ENCODE measurements at places on chromosomes 16 and 17.

- DNase-seq: no peak
These were observed 228.3 kb upstream of the WSCD1 start for GRCh38 chr17:5841862-5842261.

- no peak for DNase-seq
These were observed 27.3 kb downstream of the SDK2 start for GRCh38 chr17:73616873-73617404.

DNA sequence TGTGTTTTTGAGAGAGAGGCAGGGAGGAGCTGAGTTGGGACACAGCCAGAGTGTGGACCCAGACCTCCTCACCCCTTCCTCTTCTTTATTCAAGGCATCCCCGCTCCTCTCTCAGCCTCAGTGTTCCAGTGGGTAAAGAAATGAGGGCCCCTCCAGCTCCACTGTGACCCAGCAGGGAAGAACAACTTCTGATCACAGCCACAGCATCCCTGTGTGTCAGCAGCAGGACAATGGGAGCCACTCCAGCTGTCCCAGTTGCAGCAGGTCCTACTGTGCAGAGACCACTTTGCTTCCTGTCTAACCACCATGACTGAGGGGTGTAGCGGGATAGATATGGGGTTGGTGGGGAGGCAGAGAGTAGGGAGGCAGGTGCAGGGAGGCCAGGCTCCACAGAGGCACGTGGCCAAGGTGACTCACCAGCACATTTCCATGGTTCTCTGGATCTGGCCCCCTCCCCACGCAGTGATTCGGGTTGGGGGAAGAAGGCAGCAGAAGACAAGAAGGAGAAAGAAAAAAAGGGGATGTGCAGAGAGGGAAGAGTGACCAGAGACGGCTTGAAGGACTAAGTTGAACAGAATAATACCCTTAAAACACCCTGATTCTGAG is 24.5 kb downstream of the PIK3R5 start:
- no peak for DNase-seq

- DNase-seq: no peak
These were observed 82.1 kb downstream of the KSR1 start for GRCh38 chr17:27538156-27538955.

DNA sequence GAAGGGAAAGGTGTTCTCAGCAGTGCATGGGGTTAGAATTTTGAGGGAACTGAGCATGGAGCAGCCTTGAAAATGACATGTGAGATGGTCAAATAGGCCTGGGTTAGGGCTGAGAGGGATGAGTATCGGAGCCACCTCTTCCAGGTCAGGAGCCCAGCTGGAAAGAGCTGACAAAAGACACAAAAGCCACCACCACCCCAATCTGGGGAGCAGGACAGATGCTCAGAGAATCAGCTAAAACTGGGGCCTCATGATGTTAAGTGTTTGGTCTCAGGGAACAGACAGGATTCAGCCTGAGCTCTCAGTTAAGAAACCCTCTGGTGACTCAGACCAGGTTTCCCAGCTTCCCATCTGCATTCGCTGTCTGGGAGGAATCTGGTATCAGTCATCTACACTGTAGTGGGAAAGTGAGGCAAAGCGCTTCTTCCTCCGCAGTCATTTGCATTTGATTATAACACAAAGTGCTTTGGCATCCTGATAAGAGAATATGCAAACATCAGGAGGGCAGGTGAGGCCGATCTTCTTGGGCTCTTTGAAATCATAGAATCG is 2.6 kb downstream of the WNT9B start:
- DNase-seq: no peak

- no peak for DNase-seq
These were observed 147.8 kb downstream of the CEP112 start for GRCh38 chr17:66044083-66044482.

- DNase-seq: no peak
These were observed 5.2 kb downstream of the EPN2 start for GRCh38 chr17:19242323-19242722.

- peak; percentile 99 for DNase-seq
These were observed 4.7 kb upstream of the LCMT1 start for GRCh38 chr16:25106567-25107465.

- DNase-seq: no peak
These were observed 20.1 kb downstream of the CHMP1A start for GRCh38 chr16:89637379-89637778.

- DNase-seq: no peak
These were observed 577.0 kb upstream of the CDH11 start for GRCh38 chr16:65698791-65699321.

DNA sequence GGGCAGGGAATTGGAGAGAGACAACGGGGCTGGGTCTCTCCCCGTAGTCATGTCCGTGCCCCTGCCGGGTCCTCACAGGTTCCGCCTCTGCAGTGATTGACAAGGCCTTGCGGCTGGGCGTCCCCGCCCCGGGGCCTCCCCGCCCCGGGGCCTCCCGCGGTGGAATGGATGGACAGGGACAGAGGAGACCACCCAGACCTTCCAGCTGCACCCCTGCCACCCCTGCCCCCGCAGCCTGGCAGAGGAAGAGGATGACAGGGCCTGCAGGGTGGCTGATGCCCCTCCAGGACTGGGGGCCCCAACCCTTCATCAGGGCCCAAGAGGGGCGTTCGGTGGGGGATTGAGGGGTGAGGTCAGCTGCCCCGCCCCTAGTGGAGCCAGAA is 216.4 kb upstream of the CIBAR2 start:
- no peak for DNase-seq

- DNase-seq: no peak
These were observed 17.7 kb upstream of the VPS4A start for GRCh38 chr16:69293401-69293800.

GRCh38 chr17:76051561-76051960 is 20.8 kb downstream of the SRP68 start:
- DNase-seq: no peak

- DNase-seq: no peak
These were observed 8.9 kb downstream of the C16orf86 start for GRCh38 chr16:67675579-67675935.

- no peak for DNase-seq
These were observed 43.0 kb upstream of the RHBDL3 start for GRCh38 chr17:32222621-32223020.

DNA sequence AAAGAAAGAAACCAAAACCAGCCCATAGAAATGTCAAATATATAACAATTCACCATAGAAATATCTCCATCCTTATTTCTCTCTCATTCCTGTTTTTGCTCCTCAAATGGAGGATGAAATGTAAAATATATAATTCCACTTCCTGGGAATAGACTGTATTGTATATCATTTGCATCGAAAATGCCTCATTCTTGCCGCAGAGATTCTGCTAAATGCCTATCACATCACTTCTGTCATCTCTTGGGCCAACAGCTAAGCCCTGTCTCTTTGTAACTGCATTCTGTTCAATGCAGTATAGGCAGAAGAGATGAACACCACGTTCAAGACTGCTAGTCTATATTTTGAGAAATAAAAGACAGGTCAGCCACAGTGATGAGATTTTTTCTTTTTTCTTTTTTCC is 956.3 kb upstream of the SOX9 start:
- no peak for DNase-seq

- peak; percentile 60 for DNase-seq
These were observed 5.0 kb downstream of the SLC5A2 start for GRCh38 chr16:31487720-31488467.

GRCh38 chr17:73802314-73802713 is 158.1 kb upstream of the SDK2 start:
- DNase-seq: no peak

DNA sequence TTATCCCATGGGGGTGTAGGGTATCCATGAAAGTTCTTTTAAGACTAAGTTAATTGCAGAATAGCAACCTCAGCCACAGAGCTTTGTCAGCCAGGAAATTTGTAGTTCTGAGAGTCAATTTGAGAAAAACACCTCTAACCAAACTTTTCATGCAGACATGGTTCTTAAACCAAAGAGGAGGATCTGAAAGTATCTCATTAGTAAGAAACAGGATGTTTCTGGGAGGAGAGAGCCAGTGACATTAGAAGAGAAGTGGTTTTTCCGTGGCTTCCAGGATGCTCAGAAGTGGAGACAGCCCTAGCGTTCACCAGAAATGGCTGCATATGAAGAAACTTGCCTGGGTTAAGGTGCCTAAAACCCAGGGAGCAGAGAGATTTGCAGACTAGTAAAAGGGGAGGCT is 7.9 kb downstream of the GNAO1 start:
- no peak for DNase-seq

GRCh38 chr17:55350825-55351205 is 70.8 kb downstream of the MMD start:
- no peak for DNase-seq

- peak; percentile 55 for DNase-seq
These were observed 989 bp upstream of the DUSP14 start for GRCh38 chr17:37488607-37489196.

- DNase-seq: peak; percentile 86
These were observed 46.7 kb downstream of the WNT3 start for GRCh38 chr17:46771561-46772474.

DNA sequence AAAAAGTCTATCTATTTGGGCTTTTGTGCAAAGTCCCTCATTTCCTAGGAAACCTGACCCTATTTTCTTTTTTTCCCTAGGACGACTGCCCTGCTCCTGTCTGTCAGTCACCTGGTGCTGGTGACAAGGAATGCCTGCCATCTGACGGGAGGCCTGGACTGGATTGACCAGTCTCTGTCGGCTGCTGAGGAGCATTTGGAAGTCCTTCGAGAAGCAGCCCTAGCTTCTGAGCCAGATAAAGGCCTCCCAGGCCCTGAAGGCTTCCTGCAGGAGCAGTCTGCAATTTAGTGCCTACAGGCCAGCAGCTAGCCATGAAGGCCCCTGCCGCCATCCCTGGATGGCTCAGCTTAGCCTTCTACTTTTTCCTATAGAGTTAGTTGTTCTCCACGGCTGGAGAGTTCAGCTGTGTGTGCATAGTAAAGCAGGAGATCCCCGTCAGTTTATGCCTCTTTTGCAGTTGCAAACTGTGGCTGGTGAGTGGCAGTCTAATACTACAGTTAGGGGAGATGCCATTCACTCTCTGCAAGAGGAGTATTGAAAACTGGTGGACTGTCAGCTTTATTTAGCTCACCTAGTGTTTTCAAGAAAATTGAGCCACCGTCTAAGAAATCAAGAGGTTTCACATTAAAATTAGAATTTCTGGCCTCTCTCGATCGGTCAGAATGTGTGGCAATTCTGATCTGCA is 12.9 kb downstream of the TMEM98 start:
- DNase-seq: no peak

DNA sequence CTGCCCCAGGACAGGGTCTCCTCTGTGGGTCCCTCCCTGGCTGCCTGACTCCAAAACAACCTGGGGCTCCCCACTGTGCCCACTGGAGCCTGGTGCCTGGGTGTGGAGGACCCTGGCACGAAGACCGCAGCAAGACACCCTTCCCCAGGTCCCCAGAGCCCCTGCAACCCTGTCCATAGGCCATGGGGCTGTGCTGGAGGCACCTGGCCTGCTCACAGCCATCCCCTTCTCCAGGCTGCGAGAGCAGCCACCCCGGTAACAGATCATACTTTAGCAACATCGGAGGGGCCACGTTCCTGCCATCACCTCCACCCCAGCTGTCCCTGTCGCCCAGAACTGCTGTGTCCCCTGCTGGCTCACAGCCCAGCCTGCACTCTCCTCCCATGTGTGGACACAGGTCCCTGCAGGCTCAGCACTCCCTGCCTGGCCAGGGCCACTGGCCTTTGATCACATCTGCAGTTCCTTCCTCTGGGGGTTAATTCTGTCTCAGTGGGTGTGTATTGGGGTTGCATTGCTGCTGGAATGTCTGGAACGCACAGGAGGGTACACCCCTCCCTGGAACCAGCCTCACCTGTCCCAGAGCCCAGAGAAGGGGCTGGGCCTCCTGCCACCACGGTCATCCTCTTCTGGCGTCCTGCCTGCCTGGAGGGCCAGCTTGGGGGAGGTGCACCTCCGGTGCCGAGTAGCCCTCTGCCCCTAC is 12.2 kb downstream of the PPL start:
- DNase-seq: peak; percentile 93

- no peak for DNase-seq
These were observed 45.9 kb downstream of the ABAT start for GRCh38 chr16:8720080-8720966.

DNA sequence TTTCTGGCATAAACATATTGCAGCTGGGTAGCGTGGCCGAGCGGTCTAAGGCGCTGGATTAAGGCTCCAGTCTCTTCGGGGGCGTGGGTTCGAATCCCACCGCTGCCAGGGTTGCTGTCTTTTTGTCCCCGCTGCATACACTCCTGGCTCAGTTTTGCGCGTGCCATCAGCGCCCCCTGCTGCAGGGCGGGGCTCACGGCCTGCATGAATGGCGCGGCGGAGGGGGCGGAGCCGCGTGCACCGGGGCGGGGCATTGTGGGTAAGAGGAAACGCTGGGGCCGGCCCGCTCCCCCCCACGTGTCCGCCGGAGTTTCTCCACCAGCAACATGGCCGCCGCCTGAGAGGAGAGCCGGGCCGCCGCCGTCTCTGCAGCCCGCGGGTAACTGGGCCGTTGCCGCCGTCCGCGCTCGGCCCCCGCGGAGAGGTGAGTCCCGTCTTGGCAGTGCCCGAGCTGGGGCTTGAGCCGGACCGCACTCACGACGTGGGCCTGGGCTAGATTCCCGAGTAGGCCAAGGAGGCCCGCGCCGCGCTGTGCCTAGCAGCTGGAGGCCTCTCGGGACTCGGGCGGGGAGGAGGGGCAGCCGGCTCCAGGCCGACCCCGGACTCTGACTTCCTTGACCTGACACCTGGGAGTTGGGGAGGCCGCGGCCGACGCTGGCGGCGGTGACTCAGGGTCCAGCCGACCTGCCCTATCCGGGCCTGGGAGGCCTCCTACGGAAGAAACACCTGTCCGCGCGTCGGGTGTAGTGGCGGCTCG is at the start of gene POLR3E:
TSS of gene POLR3E (plus strand) at position 296 of the 757 bp plus-strand sequence. CDS start 5,560 bp downstream, outside the sequence.
- DNase-seq: peak; percentile 100

DNA sequence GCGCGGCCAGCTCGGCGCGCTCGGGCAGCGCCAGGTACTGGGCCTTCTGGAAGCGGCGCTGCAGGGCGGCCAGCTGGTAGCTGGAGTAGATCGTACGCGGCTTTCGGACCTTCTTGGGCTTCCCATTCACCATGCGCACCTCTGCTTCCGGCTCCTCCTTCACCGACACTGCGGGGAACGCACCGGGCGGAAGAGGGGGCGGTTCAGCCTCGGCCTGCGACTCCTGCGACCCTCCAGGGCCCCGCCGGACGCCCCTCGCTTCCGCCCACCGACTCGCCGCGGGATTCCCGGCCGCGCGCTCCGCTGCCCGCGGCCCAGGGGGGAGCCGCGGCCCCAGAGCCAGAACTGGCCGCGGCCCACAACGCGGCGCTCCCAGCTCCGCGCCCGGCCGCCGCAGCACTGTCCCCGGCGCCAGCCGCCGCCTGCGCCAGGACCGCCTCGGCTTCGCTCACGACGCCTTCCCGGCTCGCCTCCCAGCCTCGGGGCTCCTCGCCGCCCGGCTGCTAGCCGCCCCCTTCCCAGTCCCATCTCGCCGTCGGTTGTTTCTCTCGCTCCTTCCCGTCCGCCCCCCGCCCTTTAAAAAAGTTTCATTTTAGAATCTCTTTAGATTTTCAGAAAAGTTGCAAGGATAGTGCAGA is 1.5 kb downstream of the DLX3 start:
- no peak for DNase-seq

GRCh38 chr16:85350973-85351372 is 238.7 kb upstream of the CIBAR2 start:
- DNase-seq: peak; percentile 94

DNA sequence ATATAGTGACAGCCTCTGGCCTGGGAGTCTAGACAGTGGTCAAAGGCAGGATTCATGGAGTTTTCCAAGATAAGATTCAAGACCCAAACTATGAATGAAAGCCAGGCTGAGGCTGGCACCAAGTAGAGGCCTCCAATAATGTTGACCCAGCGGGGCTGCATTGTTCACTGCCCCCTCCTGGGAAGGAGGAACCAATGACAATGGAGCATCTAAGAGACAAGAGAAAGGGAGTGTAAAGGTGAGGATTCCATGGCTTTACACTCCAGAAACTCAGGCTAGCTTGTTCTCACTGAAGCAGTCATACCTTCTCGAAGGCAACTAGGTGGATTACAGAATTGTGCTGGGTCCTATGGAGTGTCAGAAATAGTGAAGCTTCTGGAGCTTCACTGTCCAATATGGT is 380.3 kb downstream of the WWOX start:
- DNase-seq: no peak
